Central memory CD8-positive, alpha-beta T cell (primary cell): ENCODE measurements at places on chromosomes 1 and 21.

GRCh38 chr1:93817819-93818569, 61.0 kb downstream of the DNTTIP2 start:
- DNase-seq, result peak; percentile 49

DNA sequence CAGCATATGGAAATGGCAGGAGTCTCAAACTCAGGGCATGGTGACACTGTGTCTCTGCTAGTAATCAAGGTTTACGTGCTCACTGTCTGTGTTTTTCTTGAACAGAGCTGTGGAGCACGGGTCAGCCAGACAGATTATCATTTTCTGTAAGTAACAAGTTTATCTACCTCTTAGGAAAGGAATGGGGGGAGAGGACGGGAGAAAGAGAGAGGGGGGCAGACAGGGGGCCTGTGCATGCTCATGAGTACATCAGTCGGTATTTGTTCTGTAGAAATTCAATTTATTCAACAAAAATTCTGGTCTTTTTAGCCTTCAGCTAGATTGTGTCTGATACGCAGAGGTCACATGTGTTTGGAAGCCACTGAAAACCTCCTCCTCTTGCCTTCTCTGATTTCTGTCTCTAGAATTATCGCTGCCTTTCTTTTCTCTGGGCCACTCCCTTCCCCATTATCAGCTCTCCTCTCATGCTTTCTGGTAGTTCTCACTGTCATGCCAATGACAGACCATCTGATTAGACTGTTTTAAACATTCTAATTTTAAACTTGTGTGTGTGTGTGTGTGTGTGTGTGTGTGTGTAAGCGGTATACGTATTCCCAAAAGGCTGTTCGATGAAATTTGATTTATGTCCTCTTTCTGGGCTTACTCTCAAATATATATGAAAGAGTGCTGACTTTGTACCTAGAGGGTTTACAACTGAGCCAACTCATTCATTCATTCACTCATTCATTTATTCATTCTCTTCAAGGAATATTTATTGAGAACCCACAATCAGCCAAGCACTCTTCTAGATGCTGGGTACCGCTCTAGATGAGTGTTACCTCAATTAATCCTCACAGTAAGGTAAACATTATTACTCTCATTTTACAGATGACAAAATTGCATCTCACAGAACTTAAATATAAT, 636.9 kb downstream of the KIF26B start:
- no peak for DNase-seq

- no peak for DNase-seq
These were observed 19.3 kb downstream of the SH2D2A start for GRCh38 chr1:156797212-156797871.

GRCh38 chr1:168216171-168216570, 9.6 kb upstream of the SFT2D2 start:
- DNase-seq, result no peak

GRCh38 chr1:5098981-5099385, 444.6 kb downstream of the AJAP1 start:
- DNase-seq, result no peak

GRCh38 chr1:230507666-230508402, 81.7 kb upstream of the PGBD5 start:
- no peak for DNase-seq

- DNase-seq, result no peak
These were observed 17.4 kb upstream of the USP24 start for GRCh38 chr1:55232448-55233144.

GRCh38 chr21:43922949-43923348, 57.9 kb downstream of the AGPAT3 start:
- no peak for DNase-seq

DNA sequence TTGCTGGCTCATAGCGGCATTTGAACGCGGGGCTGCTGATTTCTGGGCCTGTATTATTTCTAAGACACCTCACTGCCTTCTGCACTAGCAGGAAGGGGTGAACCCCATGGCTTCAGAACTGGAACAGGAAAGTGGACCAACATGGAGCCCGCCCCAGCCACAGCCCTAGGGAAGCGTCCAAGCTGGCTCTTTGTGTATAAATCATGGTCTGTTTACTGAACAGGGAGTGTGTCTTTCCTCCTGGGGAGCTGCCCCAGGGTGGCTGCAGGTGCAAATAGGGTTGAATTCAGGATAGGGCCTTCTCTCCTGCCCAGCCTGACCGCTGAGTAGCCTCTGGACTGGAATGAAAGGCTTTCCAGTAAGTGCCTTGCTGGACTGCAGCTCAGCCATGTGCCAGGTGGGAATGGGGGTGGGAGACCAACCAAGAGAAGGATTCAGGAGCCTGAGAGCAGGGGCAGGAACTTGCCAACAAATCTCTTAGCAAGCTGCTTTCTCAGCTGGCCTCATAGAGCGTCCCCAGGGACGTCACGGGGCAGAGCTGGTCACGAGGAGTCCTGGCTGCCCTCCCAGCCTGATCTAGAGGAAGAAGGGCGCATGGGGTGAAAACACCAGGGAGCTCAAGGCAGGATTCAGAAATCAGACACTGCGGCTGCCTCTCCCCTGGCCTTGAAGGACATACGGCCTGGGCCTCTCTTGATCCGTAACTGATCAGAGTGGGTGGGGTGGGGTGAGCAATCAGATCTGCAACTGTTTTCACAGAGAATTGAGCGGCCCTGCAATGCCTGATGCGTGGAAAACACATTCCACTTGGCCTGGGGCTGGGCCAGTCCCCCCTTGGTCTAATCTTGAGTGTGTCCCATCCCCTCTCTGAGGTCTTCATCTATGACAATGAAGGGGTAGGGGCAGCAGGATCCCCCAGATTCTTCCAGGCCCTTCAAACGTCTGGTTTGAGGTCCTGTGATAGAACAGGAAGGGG, 56.5 kb upstream of the SELENON start:
- no peak for DNase-seq

- DNase-seq, result no peak
These were observed 11.2 kb downstream of the TRIM62 start for GRCh38 chr1:33170351-33171274.
